ENCODE measurements at places on chromosomes 4 and X.
A peak's percentile ranks its signal among the peaks of the same experiment; 100 is the strongest.

GRCh38 chr4:147846318-147847155 is 114.6 kb downstream of the ARHGAP10 start:
- DNase-seq = no peak

- DNase-seq = no peak
These were observed 1.2 kb upstream of the PHKA2 start for GRCh38 chrX:18985186-18985435.

- no peak for DNase-seq
These were observed 5.9 kb upstream of the SASH3 start for GRCh38 chrX:129773649-129774458.

DNA sequence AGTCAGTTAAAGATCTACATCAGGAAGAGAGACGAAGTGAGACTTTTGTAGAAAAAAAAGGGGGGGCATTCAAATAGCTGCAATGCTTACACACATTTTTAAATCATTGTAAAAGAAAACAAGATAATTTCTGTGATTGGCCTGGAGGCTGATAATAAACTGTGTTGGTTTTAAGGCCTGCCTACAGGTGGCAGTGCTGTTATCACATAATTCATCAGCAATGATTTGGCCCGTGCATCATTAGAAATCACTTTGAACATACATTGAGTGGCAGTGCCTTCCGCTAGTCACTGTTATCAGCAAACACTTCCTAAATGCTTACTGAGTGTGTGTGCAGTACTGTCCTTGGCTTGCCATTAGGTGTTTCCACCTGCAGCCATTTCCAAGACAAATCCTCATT is 831.9 kb downstream of the TRIML1 start:
- DNase-seq = no peak

DNA sequence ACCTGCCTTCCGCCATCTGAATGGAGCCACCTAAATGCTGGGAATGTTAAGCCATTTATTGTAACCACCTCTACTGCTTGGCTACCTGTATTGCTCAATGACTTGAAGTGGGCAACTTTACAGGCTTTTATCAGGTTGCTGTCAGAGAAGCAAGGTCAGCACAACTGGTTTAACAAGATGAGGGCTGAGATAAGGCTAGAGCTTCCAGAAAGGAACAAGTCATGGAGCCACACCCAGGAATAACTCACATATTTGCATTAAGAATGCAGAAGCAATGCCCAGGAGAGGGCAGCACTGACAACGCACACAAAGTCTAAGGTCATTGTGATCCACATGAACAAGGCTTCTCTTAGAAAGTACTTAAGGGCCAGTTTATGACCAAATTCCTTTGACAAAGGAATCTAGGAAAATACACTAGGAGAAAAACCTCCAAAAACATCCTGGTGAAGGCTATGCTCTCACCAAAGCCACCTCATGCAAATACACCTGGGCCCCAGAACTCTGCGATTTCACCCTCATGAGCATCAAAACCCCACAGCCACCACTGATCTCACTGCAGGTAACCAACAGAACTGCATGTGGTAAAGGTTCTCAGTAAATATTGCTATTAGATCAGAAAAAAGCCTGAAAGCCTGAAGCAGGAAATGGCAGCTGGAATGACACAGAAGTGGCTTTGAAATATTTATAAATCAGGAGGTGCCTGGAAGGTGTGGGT is 15.0 kb upstream of the STS start:
- peak; percentile 44 for DNase-seq

DNA sequence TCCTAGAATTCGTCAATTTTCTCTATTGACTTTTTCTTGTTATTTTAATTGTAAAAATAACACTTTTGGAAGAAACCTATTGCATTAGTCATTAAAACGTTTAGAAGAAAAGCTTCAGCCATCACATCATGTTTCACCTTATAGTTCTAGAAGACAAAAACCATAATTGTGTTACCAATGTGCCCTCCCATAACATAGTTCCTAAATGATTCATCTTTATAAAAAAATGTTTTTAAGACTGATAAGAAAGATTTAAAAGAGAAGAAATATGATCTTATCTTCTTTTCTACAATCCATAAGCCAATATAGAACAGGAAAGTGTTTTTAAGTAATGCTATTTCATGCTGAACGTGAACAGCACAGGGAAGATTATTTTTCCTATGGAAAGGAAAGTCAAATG is 316.6 kb upstream of the NDST4 start:
- no peak for DNase-seq

DNA sequence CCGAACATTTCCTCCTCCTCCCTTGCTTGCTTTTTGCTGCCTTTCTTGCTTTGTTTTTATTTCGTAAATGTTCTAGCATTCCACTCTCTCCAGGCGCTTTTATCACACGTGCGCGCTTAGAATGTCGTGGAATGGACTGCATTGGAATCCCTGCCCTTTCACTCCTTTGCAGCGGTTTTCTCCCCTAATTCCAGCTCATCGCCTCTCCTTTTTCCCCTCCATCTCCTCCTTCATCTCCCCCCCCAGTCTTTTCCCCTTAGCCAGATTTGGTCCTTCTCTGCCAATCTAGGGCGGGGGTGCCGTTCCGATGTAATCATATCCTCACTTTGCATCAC is 579 bp downstream of the OGT start:
- no peak for DNase-seq

GRCh38 chr4:185227131-185227551 is 17.7 kb downstream of the SNX25 start:
- no peak for DNase-seq

DNA sequence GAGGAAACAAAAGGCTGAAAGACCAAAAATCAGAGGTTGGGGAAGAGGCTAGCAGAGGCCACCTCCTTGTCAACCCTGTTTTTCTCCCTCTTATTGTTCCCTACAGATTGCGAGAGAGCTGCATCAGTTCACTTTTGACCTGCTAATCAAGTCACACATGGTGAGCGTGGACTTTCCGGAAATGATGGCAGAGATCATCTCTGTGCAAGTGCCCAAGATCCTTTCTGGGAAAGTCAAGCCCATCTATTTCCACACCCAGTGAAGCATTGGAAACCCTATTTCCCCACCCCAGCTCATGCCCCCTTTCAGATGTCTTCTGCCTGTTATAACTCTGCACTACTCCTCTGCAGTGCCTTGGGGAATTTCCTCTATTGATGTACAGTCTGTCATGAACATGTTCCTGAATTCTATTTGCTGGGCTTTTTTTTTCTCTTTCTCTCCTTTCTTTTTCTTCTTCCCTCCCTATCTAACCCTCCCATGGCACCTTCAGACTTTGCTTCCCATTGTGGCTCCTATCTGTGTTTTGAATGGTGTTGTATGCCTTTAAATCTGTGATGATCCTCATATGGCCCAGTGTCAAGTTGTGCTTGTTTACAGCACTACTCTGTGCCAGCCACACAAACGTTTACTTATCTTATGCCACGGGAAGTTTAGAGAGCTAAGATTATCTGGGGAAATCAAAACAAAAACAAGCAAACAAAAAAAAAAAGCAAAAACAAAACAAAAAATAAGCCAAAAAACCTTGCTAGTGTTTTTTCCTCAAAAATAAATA is 179.9 kb downstream of the AR start:
- no peak for DNase-seq

GRCh38 chr4:99821918-99822503 is 5.4 kb downstream of the DAPP1 start:
- DNase-seq = no peak

GRCh38 chr4:176638992-176639391 is 153.7 kb downstream of the VEGFC start:
- no peak for DNase-seq

DNA sequence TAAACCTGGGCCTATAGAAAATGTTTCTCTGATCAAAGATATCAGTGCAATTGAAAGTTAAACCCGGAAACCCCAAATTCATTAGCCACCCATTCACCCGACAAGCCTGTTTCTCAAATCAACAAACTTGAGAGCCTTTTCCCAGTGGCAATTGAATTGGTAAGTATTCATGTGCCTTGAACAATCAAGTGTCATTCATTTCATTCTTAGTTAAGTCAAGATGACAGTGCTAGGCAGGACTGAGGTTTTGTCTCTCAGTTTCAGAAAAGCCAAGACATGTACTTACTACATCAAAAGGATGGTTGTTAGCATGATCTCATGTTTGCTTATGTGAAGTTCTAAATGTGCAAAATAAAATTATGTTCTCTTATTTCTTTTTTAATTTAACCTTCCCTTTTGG is 32.3 kb downstream of the CC2D2A start:
- no peak for DNase-seq

- DNase-seq = no peak
These were observed 213.8 kb downstream of the ANK2 start for GRCh38 chr4:113263274-113263673.

DNA sequence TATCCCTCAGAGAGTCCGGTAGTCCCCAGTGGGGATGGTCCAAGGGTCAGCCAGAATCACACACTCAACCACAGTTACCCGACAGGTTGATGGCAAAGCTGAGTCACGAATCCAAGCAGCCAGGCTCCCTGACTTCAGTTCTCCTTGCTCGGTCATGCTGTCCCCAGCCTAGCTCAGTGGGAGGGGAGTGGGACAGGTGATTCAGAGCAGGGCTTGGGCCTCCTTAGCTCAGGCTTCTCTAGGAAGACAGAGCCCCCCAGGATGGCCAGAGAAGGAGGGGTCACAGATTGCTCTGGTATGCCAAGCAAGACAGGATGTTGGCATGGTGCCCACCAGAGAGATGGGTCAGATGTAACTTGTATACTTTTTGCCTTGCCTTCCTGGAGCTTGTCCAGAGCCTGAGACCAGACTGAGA is 66.5 kb downstream of the EFNB1 start:
- no peak for DNase-seq

- no peak for DNase-seq
These were observed 209.7 kb upstream of the PRPS2 start for GRCh38 chrX:12581546-12581945.

- no peak for DNase-seq
These were observed 167.6 kb downstream of the TEX13A start for GRCh38 chrX:105052926-105053325.

DNA sequence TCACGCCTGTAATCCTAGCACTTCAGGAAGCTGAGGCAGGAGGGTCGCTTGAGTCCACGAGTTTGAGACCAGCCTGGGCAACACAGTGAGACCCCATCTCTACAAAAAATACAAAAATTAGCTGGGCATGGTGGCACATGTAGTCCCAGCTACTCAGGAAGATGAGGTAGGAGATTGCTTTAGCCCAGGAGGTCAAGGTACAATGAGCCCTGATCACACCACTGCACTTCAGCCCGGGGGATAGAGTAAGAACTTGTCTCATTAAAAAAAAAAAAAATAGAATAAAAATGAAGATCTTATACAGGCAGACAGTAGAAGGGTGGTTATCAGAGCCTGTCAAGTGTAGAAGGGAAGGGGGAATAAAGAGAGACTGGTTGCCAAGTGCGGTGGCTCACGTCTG is 116.9 kb downstream of the PDS5A start:
- DNase-seq = no peak
